HT1080 (cell line): ENCODE measurements at places on chromosomes 5 and 9. TPM values are rescaled to one million over a fixed set of nuclear protein-coding genes. Genes with fewer than 3 reads are reported as not detected.
A peak's percentile ranks its signal among the peaks of the same experiment; 100 is the strongest.

DNA sequence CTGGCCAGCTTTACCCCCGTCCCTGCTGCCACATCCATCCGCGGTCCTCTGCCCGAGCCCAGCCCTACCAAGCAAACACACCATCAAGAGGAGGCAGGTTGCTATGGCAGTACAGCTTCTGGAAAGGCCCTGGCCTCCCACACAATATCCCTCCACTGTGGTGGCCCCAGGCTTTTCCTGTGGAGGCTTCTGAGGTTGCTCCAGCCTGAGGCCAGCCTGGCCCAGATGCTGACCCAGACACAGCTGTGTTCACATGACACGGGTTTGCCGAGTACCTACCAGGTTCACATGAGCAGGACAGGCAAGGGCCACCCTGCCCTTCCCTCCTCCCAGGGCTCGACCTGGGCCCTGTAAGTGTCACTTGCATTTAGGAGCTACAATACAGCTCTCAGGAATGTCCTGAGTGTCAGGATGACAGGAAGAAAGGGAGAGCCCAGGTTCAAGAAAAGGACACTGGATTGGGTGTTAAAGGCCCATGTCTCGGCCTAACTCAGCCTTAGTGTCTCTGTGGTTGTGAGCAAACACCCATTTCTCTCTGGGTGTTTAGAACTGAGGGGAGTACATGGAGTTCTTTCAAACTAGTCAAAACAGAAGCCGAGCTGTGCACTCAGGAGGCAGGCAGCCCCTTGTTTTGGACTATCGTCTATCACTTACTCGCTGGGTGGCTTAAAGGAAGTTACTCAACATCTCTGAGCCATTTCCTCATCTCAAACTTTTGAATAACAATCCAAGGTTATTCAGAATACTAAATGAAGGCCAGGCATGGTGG, 40.2 kb downstream of the NAIF1 start:
- no peak for DNase-seq

DNA sequence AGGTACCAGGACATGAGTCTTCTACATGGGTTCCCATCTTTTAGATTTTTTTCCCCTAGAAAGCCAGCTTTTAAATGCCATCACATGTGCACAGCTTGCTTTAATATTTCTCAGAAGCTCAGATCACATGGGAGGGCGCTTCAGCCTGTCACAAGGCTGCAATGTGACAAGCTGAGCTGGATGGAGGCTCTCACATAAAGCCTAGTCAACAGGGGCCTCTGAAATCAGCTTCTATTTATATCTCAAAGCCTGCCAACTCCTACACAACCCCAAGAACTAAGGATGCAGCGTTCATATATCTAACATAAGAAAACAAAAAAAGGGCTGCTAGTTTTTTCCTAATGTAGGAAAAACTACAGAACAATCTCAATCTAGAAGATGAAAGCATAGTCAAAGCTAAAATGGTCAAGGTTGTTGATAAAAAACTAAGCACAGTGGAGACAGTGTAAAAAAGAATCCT, 2.3 kb downstream of the ZFAND5 start:
- DNase-seq = peak; percentile 73

DNA sequence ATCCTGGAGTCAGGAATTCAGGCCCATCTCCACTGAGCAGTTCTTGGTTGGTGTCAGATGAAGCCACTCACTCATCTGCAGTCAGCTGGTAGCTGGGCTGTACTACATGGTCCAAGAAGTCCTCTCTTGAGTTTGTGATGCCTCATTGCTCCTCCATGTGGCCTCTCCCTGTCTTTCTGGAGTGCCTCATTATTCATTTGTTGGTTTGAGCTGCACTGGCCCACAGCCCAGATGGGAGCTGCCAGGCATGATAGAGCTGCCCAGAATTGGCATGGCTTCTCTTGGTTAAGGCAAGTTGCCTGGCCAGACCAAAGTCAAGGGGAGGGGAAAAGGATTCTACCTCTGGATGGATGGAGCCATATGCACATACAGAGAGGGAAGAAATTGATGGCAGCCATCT, 8.0 kb downstream of the PTCD2 start:
- peak; percentile 79 for DNase-seq

GRCh38 chr5:59786334-59786805, 107.2 kb downstream of the PDE4D start:
- peak; percentile 70 for DNase-seq

DNA sequence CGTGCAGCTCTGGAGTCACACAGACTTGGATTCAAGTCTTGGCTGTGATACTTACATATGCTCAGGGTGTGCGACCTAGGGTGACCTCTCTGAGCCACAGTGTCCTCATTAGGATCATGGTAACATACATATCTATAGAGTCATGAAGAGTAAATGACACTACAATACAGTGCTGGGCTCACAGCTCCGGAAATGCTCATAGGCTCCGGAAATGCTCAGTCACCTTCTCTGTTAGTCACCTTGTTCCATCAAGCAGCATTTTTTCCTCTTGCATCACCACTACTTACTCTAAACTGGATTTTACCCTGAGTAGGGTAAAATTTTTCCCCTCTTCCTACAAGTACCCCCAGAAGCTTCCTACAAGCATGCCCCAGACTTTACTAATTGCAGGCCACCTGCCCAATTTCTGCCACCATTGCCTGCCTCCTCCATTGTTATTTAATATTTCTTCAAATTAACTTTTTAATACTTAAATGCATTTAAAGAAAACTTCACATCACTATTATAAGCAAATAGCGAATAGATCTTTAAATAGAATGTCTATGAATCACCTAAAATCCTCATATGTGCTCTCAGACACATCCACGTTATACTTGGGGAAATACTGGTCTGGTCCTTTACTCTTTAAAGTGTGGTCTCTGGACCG, 147.6 kb upstream of the SPRY4 start:
- peak; percentile 98 for DNase-seq

GRCh38 chr5:2267991-2268390, 385.3 kb upstream of the IRX4 start:
- no peak for DNase-seq

DNA sequence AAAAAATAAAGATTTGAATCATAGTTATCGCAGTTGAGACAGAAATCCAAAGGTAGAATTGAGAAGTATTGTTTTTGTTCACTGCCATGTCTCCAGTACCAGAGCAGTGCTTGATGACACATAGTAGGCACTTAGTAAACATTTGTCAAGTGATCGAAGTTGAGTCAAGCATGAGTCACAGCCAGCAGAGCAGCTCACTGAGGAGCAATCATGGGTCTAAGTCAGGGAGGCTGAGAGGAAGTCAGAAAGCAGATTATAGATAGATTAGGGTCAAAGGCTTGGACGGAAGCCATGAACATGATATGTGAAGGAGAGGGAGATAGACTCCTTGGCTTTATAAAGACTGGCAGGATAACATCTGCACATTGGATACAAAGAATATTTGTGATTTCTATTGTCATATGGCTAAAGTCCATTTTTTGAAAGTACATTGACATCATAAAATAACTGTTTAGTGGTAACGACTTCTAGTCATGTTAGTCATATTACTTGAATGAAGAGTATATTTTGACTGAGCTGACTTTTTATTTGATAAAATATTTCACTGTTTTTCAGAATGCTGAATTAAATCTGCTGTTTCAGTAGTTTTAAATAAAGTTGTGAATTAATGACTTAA, 168.5 kb downstream of the RAB3C start:
- DNase-seq = peak; percentile 82

DNAJC18 gene
- 5.1 and 11.9 TPM in 2 replicates for total RNA-seq

CATSPER3 gene
- 0.13 and 0.30 TPM in 2 replicates for total RNA-seq

NEK6 gene
- total RNA-seq = 40.9 and 43.9 TPM in 2 replicates
